ENCODE measurements at places on chromosomes 2 and 18. TPM values are rescaled to one million over a fixed set of nuclear protein-coding genes. Genes with fewer than 3 reads are reported as not detected.

- DNase-seq, result peak; percentile 26
Observed at GRCh38 chr18:6874315-6874714, 144.8 kb downstream of the ARHGAP28 start.

The RSAD2 gene
- total RNA-seq, result 0.63 TPM

DNA sequence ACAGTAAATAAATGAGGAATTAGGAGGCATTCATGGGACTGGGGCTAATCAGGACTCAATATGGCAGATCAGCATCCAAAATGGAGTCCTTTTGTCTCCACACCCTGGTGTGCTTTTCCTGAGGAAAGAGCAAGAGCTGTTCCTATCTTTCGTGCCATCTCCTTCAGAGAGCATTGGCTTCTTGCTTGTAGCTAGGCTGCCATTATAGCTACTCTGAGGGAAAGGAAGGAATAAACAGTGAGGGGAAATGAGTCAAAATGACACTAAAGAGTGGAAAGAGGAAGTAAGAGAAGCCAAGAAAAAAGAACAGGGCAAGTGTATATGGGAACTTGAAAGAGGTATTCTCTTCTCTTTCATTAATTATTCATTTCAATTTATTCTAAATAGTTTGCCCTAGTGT, 8.4 kb upstream of the NMI start:
- no peak for DNase-seq

GRCh38 chr2:12432985-12433625, 283.6 kb upstream of the TRIB2 start:
- peak; percentile 32 for DNase-seq

- DNase-seq, result no peak
Observed at GRCh38 chr2:187407407-187408084, 40.5 kb downstream of the CALCRL start.

DNA sequence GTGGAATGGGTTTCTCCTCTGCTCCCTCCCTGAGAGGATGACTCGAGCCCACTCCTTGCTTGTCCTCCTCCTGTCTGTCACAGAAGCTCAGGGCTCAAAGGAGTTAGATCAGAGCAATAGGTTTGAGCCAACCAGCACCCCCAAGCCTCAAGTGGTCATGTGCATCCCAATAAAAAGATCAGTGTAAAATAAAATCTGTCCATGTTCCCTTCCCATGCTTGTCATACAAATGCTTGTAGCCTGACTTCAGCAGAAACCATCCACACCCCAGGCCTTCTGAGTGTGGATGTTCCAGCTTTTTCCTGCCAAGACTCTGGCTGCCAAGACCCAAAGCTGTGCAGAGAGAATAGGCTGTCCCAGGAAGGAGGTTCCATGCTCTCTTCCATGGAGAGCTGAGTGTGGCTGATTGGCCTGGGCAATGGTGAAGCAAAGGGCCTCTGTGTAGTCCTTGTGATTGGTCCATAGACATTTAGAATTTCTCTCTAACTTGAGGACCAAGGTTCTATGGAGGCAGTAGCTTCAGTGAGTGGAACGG, 67.4 kb downstream of the GYPC start:
- DNase-seq, result no peak

The SLC19A3 gene
- total RNA-seq, result 1.6 TPM

DNA sequence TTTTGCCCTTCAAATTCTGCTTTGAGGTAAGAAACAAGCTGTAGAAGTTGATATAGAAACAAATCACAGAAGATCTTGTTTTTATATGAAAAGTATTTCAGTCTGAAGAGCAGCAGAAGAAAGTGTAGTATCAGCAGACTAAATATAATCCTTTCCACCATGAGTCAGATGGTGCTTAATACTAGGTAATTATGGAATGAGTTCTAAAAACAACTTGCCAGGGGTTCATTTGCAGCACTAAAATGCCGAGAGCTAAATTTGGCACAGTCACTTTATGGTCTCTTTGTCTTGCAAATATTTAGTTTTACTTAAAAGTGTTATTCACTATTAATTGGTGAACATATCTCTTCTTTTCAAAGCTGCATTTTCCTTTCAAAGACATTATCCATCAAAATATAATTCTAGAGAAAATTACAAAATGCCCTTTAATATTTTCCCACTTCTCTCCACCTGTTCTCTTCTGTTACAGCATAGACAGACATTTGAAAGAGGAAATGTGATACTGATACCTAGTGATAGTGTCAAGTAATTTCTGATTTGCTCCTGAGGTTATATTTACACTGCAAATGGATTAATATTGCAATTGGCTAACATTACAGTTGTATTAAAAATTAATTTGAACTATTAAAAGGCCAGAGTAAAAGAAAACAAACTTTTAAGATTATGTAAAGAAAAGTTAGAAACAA, 5.3 kb downstream of the MYL1 start:
- DNase-seq, result no peak

The MATN3 gene
- 1.1 TPM for total RNA-seq

DNA sequence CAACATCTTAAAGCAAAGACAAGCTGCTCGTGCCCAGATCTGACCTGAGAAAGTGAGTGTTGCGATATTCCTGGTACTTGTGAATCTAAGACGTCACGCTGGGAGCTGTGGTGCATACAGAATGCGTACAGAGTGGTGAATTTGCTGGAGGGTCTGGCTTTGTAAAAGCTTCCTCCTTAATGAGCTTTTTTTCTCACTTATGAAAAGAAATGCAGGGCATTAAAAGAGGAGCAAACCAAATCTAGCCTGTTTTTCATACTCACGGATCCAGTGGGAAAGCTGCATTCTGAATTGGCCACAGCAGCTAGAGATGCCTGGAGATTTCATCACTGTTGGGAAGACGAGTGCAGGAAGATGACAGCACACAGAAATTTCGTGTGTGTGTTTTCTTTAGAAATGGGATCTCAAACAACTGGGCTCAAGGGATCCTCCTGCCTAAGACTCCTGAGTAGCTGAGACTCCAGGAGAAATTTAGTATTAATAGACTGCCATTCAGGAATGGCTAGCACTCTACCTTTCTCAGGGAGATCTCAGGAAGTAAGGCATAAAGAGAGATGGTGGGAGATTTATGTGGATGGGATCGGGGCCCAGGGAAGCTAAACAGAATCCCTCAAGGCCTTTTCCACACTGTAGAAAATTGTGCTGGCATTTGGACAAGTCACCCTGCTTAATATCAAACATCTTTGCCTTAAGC, 181.3 kb downstream of the ALPK2 start:
- no peak for DNase-seq
